ENCODE measurements at places on chromosomes 2 and 18. TPM values are rescaled to one million over a fixed set of nuclear protein-coding genes. Genes with fewer than 3 reads are reported as not detected.

DNA sequence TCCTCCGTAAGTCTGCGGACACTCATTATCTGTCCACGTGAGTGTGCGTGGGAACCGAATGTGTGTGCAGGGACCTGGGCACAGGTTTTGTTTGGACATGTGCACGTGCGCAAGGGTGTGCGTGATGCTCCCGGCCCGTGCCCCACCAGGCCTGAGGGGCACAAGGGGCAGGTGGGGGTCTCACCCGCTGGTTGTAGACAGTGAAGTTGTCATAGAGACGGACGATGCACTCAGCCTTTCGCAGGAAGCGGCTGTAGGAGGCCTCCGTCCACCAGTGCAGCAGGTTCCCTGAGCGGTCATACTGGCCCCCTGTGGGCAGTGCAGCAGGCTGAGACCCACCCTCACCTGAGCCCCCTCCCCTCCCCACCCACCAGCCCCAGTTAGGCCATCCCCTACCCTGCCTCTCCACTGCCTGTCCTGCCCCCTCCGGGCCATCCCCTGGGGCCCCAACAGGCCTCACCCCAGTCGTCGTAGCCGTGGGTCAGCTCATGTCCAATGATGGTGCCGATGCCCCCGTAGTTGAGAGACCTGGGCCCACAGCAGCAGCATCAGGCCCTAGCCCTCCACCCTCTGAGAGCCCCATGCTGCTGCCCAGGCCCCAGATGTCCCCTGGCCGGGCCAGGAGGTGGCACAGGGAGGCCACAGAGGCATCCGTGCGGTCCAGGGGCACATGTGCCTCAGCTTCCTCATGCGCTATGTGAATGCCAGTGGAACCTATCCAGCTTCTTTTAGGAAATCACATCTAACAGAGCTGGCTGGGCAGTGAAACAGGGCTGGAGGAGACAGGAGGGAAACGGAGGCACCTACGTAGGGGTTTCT is 6.1 kb downstream of the ECEL1 start:
- no peak for DNase-seq

DNA sequence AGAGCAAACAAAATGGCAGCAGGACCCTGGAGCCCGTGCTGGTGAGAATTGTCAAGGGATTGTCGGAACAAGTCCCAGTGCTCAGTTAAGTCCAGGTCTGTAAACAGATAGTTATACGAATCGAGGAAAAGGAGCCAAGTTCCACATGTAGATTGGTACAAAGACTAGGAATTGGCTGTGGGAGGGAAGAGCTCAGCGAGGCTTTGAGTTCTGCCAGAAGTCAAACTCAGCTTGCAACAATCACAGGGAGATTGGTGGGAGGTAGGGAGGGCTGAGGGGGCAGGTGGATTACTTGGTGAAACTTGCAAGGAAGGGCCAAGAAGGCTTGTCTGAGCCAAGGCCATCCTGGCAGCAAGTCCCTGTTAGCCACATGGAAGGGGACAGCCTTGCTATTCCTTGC is 217.8 kb upstream of the ARL4C start:
- DNase-seq = no peak

DNA sequence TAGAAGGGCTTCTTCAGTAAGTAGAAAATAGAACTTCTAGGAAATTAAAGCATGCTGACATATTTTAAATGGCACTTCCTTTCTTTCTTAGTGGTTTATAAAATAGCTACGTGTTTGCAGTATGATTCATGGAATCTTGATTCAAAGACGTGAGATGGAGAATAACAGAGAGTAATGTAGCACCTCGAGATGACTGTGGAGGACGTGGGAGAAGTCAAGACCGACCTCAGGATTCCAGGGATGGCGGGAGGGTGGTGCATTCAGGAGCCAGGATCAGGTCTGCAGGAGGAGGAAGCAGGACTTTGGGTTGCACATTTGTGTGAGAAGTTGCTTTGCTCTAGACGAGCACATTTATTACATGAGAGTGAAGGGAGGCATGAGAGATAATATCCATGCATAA is 56.0 kb downstream of the DCDC2C start:
- no peak for DNase-seq

- peak; percentile 47 for DNase-seq
Measured at GRCh38 chr2:9139491-9140443, 66.8 kb upstream of the ASAP2 start.

APLF gene
- 4.4 TPM for total RNA-seq

ASXL3 gene
- not detected for total RNA-seq

DNA sequence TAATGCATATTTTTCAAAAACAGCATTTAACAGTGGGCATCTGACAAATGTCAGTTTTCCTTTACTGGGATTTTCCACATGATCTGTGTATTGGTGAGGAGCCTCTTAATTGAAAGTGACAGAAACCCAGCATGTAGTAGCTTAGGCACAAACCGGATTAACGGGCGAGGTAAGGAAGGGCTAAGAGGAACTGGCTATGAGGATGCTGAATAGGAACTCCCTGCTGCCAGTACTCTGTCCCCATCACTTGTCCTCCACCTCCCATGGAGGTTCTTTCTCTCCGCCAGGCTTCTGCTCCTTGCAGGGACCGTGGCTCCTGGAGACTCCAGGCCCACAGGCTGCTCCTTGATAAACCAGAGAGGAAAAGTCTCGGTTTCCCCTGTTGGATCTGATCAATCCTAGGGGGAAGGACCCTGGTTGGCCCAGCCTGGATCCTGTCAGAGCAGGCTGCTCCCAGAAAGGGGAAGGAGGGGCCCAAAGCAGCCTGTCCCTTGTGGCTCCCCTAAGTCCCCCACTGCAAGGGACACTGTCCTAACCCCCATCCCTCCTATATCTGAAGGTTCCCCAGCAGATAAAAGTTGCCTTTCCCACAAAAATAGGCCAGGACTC is 10.3 kb downstream of the TEX44 start:
- DNase-seq = no peak

GRCh38 chr2:75594596-75594995 is 33.9 kb upstream of the EVA1A start:
- no peak for DNase-seq

DNA sequence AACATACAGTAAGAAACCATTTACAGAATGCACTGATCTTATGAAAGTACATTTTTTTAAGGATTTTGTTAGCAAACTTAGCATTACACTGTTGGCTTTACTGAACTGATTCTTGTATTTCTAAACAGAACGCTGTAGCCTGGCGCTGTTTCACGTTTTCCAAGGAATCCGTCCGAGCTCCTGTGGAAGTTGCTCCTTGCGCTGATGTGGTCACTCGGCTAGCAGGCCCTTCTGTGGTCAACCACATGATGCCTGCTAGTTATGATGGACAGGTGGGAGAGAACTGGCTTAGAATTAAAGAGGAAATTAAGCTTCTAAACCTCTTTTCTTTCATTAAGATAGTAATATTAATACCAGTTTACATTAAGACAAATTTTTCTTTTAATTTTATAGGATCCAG is 76.8 kb downstream of the CEP192 start:
- no peak for DNase-seq

- peak; percentile 33 for DNase-seq
Measured at GRCh38 chr2:127388423-127389164, 819 bp upstream of the MAP3K2 start.

DNA sequence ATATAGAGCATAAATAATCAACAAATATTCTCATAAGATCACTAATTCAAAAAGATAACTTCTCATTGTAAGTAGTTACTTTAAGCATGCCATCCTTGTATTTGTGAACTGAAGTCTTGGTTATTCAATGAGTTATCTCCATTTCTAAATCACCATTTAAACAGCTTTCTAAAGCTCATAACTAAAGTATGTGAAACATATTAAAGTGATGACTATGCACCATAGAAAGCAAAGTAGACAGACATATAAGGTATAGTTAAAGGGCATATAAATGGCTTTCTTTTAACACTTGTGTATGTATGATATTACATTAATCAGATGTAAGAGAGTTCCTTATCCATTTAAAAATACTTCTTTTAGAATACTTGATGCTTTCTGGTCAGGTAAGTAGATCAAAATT is 83.5 kb downstream of the IKZF2 start:
- DNase-seq = no peak

PIEZO2 gene
- 10.7 TPM for total RNA-seq

- DNase-seq = no peak
Measured at GRCh38 chr2:189440644-189440946, 679 bp upstream of the WDR75 start.

GPC1 gene
- total RNA-seq = 13.9 TPM

GRCh38 chr2:47493317-47494035 is 90.5 kb downstream of the MSH2 start:
- DNase-seq = no peak

DNA sequence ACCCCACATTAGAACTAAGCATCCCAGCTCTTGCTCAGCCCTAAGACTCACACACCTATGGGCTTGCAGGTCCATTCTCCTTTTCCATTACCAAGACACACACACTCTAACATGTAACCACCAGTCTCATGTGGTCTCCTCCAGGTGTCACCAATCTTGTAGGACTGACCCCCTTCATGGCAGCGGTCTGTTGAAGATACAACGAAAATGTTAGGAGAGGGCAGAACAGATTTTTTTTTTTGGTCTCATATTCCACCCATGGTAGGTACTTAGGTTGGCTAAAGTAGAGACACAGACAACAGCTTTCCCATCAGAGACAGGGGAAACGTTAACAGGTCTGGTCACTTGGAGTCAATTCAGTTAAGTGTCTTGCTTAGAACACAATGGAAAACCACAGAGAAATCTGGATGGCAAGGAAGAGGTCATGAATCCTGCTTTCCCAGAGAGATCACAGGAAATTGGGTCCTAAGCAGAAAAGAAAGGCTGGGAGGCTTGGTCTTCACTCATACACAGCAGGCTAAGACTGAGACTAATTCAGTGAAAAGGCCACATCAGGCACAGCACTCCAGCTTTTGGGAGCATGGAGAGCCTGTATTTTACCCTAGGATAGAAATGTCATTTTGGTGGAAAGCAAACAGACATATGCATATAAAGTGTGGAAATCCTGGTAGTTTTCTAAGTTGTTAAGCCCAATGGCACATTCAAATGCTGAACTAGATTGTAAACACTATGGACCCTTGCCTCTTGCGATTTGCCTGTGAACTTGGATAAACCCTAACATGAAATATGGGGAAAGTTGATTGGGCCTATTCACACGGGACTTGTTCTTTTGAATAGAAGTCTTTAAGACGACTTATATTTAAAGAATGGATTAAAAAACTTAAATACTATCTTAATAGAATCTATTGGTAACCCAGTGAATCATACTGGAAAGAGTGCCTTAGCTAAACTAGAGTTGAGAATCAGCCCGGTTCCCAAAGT is 3.8 kb downstream of the FN1 start:
- peak; percentile 66 for DNase-seq

DNA sequence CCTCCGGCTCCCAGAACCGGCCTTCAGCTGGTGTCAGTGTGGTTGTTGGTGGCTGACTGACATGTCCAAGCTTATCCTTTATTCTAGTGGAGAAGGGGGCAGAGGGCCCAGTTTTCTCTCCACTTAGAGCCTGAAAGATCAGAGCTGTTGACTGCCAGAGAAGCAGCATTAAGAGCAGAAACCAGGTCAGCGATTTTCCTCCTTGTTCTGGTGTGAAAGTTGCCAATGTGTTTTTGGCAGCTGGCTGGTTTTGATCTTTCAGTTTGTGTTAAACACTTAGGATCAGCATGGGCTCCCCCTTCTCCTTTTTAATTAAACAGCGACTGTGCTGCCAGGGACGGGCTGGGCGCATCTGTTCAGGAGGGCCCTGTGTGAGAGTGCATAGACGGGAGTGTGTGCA is 100.9 kb downstream of the ASAP2 start:
- no peak for DNase-seq

- DNase-seq = peak; percentile 57
Measured at GRCh38 chr2:61647044-61647443, 108.9 kb upstream of the XPO1 start.

DNA sequence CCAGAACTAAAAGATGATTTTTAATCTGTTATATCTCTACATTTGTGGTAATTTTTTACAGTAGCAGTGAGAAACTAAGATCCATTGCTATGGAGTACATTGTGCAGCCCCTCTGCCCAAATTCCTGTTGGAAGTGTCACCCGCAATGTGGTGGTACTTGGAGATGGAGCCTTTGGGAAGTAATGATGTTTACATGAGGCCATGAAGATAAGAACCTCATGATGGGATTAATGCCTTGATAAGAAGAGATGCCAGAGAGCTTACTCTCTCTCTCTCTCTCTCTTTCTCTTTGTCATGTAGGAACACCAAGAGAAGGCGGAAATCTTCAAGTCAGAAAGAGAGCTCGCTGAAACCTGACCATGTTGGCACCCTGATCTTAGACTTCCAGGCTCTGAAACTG is 535.4 kb downstream of the PID1 start:
- DNase-seq = no peak
